SW 1271 (cell line): ENCODE measurements at places on chromosomes 1 and 21.
A peak's percentile ranks its signal among the peaks of the same experiment; 100 is the strongest.

DNA sequence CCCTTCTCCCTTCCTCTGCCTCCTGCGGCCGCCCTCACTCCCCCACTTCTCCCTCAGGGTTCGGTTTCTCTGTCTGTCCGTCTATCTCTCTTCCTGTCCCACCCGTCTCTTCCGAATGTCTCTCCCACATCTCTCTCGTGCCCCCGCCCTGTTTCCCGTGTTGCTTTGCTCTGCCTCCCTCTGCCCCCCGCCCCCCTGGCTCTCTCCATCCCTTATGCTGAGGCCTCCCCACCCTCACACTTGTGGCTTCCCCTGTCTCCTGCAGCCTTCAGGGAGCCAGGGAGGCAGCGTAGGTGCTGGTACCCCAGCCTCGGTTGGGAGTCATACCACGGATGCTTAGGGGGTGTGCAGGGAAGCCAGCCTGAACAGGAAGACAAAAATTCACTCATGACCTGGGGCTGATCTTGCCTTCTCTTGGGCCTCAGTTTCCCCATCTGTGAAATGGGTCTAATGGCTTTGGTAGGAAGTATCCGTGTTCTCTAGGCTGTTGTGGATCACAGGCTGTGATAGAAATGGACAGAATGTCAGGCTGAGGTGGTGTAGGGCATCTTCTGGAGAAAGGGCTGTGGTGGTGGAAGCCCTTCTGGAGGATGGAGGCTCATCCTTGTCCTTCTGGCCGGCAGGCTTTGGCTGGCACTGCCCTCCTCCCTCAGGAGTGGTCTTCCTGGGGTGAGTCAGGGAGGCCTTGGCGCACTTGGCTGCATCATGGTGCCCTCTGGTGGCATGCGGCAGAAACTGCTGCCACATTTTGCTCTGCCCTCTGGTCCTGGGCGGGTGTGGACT, 55.5 kb downstream of the FOXO6 start:
- DNase-seq = peak; percentile 49

- DNase-seq = no peak
These were observed 6.2 kb downstream of the SLC2A1 start for GRCh38 chr1:42952303-42953001.

GRCh38 chr1:32771561-32772280, 45.4 kb downstream of the YARS1 start:
- no peak for DNase-seq

DNA sequence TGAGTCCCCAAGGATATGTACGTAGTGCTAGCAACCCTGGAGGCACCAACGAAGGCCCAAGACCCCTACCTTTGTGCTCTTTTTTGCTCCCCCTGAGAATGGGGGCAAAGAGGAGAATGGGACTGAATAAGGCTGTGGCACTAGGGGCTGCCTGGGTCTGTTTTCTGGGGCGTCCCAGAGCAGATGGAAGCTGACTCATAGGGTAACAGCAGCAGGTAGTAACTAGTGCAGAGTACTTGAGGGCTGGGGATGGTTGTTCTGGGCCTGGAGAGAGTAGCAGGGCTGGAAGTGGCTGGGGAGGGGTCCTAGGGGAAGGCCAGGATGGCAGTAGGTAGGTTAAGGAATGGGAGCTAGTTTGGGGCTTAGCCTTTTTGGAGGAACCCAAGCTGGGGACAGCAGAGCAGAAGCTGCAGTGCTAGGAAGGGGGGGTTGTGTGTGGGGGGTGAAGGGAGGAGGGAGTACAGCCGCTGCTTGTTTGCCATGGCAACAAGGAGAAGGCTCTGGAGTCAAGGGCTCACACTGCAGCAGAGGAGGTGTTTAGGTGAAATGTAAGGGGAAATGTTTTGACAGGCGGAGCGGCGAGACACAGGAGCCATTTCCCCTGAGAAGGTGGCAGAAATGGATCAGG, 1.8 kb downstream of the NCDN start:
- no peak for DNase-seq

DNA sequence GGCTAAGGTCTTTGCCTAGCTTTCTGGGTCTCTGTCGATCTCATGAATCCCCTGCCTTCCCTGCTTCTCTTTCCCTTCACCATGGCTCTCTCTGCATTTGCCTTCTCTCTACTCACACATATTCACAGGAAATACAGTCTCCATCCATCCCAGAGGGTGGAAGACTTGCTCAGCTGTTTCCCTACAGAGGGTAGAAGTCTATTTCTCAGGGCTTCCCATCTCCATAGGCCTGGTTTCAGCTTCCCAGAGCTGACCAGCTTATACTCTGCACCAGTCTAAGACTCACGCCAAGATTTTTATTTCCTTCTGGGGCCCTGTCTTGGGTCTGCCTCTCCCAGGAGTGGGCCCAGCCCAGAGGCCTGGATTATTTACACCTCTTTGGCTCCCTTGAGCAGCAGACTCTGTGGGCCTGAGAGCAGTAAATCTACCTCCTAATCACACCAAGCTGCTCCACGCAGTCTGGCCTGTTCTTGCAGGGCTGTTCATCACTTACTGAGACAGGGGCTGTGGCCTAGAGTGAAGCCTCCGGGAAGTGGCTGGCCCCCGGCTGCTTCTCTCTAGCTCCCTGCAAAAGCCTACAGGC, 102.5 kb downstream of the PLXNA2 start:
- no peak for DNase-seq

- no peak for DNase-seq
These were observed 34.0 kb upstream of the ARHGAP29 start for GRCh38 chr1:94271373-94271772.

DNA sequence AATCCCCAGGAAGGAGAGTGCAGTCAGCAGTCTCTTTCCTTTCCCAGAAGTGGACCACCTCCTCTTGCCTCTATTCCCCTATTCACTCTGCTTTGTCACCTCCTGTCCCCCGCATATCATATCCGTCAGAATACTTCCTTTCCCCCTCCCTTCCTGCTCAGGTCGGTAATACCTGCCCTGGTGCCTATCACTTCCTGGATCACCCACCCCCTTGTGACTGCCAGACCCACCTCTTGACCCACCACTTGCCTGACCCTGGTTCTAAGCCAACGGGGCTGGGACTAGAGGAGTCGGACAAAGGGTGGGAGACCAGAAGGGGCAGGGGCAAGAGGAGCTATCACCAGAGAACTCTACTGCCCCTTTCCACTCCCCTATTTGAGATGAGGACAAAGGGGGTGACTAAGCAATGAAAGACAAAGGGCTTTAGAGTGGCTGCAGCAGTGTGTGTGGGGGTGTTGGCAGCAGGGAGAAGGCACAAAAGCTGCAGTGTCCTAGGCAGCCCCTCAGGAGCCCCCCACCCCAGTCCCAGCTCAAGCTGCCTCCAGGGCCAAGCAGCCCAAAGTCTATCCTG, 1.7 kb upstream of the ADAMTS4 start:
- no peak for DNase-seq

GRCh38 chr1:175810305-175810704, 66.9 kb upstream of the TNR start:
- DNase-seq = no peak

GRCh38 chr1:17061486-17061885, 7.7 kb upstream of the SDHB start:
- DNase-seq = no peak

DNA sequence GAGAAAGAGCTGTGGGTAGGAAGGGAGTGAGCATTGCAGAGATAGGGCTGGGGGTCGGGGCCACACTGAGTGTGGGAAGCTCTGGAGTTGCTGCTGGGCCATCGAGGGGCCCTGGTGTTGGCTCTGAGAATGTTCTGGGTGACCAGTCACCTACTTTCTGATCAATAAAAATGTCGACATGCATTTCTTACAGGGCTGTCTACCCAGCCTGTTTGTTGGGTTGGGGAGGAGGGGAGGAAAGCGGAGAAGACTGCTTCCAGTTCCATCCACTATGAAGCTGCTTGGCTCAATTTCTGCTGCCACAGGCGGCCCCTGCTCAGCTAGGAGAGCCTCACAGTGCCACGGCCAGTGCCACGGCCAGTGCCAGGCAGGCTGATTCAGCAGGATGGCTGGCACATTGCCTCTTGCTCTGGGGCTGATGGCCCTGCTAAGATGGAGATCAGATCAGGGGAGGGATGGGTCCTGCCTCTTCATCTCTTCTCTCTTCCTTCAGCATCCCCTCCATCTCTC, 3.0 kb upstream of the PADI3 start:
- DNase-seq = no peak

DNA sequence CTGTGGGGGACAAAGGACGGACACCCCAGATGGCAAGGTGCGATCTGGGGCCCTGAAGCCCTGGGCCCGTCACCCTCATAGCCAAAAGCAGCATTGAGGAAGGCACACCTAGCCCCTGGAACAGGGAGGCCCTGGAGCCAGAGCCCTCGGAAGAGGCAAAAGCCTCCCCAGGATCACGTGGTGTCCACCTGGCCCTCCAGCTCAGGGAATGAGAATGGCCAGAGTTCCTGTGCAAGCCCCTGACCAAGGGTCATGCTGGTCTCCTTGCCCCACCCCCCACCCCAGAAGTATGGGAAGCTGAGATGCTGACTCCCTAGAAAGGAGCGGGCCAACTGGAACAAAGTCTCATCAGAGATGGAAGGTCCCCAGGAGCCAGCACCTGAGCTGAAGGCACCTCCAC, 1.0 kb upstream of the PDZK1IP1 start:
- DNase-seq = no peak

DNA sequence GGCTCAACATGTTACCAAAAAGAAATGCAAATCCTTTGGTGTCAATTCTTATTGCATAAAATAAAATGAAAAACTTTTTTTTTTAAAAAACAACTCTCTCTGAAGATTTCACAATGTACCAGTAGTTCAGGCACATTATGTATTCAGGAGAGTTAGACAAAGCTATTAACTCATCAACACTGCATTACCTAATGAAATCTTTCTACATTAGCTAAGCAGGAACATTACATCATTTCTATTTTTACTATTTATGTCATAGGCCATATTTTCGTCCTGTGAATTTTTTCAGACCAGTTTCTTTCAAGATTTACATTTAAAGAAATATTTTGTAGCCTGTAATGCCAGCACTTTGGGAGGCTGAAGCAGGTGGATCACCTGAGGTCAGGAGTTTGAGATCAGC, 366.2 kb downstream of the USH2A start:
- no peak for DNase-seq

DNA sequence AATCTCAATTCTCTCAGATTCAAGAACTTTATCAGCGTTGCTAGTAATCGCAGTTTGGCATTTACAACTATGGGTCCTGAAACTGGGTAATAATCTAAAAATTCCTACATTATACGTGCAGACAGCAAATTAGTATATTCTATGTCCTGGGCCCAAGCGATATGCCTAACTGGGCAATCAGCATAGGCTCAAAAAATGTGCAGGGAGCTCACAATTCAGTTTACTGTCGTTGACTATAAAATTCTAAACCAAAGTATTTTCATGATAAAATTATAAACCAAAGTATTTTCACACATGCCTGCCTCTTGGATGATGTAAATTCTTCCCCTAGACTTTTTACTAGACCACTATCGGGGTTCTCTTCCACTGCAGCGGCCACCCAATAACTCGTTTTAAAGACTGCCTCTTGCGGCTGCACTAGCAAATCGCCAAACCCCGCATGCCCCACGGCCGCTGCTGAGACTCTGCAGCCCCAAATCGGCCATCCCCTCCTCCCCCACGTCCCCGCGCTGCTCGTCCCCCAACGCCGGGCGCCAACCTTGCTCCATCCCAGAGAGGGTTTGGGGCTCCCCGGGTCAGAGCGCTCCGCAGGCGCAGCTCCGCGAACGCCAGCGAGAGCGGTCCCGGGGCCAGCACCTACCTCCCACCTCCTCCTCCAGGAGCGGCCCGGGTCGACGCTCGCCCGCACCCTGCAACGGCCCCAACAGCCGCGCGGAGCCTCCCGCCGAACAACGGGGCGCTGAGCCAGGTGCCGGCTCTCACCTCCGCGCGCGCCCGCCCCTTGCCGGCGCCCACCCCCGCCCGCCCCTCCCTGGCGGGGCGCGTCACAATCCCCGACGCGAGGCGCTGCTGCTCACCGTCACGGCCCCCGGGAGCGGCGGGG, 506 bp downstream of the SSX2IP start:
- DNase-seq = peak; percentile 12

- DNase-seq = no peak
These were observed 288.3 kb downstream of the TGFB2 start for GRCh38 chr1:218633238-218633988.

- no peak for DNase-seq
These were observed 1.2 kb downstream of the NASP start for GRCh38 chr1:45585110-45585426.

- DNase-seq = no peak
These were observed 224.4 kb downstream of the PTPRU start for GRCh38 chr1:29460694-29461093.

DNA sequence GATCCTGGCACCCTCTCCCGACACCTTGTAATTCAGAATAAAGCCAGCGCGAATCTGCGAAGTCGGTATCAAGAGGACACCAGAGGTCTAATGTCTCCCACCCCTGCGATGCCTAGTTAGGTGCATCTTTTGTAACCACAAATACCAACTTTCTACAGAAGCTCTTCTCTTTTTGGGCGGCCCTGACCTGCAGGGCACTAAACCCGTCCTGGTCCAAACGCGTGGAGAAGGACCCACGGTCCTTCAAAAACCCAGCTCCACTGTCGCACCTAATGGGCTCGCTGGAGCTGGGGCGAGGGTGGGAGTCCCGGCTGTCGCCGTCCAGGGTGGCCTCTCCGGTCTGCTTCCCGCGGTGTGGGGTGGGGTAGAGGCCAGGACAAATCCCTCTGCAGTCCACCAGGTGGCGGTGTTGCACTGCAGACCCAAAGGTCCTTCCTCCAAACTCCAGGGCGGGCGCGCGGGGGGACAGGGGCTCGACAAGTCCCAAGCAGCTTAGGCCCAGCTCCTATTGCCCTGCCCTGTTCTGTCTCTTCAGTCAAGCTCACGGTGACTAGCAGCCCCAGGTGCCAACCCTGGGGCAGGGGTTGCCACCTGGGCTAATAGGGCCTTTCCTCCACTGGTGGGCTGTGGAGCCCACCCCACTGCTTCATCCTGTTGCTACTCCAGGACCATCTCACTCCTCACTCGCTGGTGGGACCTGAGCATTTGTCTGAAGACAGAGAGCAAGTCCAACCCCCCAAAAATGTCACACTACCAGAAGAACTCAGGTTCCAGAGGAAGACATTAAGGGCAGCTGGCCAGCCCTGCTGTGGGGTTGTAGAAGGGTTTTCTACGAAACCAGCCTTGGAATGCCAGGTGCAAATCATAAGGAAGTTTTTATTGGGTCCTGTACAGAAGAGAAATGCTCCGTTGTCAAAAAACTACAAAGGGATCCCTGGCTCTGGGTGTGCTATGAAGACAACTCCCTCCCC, 2.8 kb downstream of the HES3 start:
- peak; percentile 36 for DNase-seq

DNA sequence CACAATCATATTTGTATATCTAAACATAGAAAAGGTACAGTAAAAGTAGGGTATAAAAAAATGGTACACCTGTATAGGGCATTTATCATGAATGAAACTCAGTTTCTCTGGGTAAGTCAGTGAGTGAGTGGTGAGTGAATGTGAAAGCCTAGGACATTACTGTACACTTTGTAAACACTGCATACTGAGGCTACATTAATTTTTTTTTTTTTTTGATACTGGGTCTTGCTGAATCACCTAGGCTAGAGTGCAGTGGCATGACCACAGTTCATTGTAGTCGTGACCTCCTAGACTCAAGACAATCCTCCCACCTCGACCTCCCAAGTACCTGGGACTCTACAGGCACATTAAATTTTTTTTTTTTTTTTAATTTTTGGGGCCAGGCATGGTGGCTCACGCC, 27.8 kb downstream of the FBXO28 start:
- no peak for DNase-seq

GRCh38 chr1:155996166-155996565, 17.8 kb upstream of the ARHGEF2 start:
- DNase-seq = no peak

- peak; percentile 56 for DNase-seq
These were observed 49.6 kb upstream of the IRF2BP2 start for GRCh38 chr1:234659538-234659937.
